ENCODE measurements at places on chromosomes 16 and 17.

DNA sequence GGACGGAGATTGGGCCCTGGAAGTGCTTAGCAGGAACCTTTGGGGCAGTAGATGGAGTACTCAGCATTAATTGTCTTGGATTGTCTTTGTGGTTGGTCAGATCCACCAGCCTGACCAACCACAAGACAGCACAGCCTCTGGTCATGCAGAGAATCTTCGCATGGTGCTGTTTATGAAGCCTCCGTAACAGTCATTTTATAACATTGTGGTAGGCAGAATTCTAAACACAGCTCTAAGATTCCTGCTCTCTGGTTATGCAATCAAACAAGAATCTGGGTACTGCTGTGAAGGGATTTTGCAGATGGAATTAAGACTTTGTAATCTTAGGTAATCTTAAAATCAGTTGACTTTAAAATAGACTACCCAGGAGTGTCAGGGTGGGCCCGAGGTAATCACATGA, 312.2 kb upstream of the GOT2 start:
- no peak for DNase-seq

- DNase-seq, result no peak
These were observed 10.9 kb upstream of the DHRS7C start for GRCh38 chr17:9802294-9802693.

DNA sequence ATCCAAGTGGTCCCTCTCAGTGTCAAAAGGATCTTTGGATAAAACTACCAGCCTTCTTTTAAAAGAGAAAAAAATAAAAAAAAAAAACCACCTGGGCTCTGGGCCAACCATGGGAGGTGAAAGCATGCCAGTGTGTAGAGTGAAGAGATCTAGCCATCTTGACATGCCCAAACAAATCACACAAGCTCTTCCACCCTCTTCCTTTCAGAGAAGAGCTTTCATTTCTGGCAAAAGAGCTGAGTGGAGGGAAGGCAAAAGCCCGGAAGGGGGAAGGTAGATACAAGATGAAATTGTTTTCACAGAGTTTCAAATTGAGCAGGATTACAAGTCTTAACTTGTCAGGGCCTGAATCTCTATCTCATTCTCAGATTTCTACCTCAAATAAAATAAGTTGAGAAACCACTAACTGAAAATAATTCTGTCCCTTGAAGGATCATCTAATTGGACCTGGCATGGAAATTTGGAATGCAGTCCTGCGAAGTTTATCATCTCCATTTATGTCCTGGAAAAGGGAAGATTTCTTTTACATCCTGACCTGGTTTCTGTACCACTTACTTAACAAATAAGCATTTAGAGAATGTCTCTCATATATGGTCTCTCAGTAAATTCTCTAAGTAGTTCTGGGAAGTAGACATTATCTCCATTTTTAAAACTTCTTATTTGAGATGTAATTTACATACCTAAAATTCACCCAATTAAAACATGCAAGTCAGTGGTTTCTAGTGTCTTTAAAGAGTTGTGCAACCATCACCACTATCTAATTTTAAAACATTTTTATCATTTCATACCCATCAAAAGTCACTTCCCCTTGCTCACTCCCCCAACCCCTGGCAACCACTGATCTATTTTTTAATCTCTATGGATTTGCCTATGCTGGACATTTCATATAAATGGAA, 93.7 kb downstream of the TANGO6 start:
- no peak for DNase-seq

DNA sequence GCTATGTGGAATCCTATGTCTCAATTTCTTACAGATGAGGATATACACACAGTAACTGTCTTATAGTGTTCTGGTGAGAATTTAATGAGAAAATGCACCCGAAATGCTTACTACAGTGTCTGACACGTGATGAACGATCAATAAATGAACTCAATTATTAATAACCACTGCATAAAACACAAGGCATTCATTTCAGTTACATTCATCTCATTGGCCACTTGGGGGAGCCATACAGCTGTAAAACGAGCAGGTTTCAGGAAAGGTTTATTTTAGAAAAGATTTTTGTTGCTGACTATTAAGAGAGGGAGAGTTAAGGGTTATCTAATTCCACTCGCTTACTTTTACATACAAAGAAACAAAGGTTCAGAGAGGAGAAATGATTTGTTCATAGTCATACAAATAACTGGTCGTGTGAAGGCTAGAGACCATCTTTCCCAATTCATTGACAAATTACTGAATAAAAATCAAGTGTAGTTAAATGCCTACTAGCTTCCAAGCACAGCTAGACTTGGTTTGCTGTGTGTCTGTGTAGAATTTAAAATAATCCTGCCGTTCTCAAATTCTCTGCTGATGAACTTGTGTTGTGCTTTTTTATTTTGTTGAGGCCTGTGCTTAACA, 160.1 kb downstream of the MAP2K4 start:
- no peak for DNase-seq

DNA sequence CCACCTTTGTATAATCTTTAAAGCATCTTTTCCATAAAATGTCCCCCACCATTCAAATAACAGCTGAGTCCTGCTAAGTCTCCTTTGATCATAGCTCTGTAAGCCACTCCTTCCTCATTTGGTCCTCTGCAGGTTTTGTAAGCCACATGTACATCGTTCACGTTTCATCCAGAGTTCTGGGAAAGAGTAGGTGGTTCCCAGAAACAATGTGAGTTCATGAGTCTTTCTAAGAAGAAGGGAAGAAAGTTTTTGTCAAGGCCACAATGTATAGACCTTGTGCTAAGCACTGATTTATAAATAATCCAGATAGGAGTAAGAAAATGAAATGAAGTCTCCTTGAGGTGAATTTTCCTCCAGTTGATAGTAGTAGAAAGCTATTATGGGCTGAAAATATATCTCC, 8.7 kb upstream of the ANKS4B start:
- DNase-seq, result no peak
